HT1080 (cell line): ENCODE measurements at places on chromosomes 7 and 10. TPM values are rescaled to one million over a fixed set of nuclear protein-coding genes. Genes with fewer than 3 reads are reported as not detected.

GRCh38 chr10:132237396-132237795, 50.6 kb downstream of the DPYSL4 start:
- DNase-seq = no peak

AQP1 gene
- total RNA-seq = 0.10 TPM in 1 of 2 replicates, not detected in the other

DNA sequence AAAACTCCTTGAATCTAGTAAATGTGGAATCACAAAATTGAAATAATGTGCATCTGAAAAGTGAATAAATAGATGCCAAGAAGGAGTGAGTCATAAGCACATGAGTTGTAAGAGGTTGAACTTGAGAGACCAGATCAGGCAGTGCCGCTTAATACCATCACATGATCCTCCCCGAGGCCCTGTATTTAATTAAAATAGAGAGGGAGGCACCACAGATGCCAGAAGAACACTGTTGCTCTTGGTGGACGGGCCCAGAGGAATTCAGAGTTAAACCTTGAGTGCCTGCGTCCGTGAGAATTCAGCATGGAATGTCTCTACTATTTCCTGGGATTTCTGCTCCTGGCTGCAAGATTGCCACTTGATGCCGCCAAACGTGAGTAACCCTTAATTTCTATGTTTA, at the start of gene GPNMB:
GPNMB (plus strand) TSS at position 221 of the 400 bp plus-strand sequence; CDS start at position 304, 83 bp downstream.
- peak; percentile 65 for DNase-seq

DNA sequence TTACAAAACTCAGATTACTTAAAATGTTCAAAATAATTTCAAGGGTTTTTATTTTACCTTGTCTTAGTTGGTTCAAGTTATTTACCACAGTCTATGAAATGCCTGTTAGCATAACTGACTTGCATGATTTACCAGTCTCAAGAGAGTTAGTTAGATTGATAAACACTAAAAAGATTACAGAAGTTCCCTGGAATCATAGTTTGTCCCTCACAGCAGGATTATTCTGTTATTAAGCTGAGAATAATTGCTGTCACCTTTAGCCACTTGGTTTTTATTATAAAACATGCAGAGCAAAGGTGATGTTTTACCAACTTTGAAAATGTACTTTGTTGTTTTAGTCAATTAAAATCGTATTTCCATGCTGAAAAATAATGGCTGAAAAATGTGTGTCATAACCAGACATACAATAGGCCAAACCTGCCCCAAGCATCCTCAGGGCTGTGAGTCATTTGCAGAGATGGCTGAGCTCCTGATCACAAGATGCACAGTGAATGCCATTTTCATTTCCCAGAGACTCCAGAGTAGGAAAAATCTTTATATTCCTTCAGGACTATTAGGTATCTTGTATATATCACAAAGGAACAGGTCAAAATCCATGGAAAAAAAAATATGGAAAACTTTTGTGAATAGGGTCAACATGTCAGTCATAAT, 87.8 kb upstream of the DKK1 start:
- DNase-seq = peak; percentile 54

DNA sequence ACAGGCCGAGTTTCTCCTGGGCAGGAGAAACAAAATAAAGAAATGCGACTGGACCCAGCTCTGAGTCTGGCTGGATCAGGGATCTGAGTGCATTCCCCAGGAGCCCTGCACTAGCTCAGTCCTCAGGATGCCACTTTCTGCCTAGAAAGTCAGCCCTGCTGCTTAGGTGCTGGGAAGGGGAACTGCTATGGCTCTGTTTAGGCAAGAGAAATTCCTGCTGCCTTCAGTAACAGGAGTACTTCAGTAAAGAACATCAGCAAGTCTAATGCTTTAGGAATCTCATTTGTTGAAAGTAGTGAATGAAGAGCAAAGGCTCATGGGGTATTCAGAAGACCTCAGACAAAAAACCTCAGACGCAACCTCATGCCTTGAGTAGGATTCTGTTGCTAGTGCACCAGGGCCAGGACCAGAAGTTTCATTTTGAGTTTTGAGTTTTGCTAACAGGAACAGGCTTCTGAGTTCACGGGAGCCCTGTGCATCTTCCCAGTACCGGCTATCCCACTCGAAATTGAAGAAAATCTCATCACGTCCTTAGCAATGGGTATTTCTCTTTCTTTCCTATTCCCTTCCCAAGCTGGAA, 170.8 kb upstream of the CDCA7L start:
- no peak for DNase-seq

GRCh38 chr10:66762218-66762729, 163.6 kb upstream of the LRRTM3 start:
- DNase-seq = no peak

- DNase-seq = no peak
Measured at GRCh38 chr10:14707481-14707880, 67.2 kb downstream of the FAM107B start.

CPA2 gene
- not detected in 2 replicates for total RNA-seq

DNA sequence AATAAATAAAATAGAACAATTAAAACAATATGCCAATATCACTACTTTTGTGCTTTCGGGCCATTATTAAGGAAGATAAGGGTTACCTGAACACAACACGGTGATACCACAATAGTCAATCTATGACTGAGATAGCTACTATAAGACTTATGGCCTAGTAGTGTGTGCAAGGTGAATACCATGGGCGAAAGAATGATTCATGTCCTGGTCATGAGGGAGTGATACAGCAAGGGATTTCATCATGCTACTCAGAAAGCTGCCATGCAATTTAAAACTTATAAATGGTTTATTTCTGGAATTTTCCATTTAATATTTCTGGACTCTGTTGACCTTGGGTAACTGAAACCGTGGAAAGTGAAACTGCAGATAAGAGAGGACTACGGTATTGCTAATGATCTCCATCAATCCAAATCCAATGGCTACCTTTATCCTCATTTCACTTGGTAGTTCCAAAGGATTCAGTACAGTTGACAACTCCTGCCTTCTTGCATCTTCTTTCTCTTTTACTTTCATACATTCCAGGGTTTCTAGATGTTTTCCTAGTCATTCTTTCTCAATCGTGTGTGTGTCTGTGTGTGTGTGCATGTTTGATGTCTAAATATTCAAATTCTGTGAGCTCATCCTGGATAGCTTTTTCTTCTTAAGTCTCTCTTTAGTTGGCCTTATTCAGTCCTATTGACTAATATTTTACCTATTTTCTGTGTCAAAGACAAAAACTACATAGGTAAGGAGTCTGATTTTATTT, 100.5 kb upstream of the MAGI2 start:
- DNase-seq = peak; percentile 69

GRCh38 chr10:44995914-44996669, 4.6 kb upstream of the ZNF22 start:
- no peak for DNase-seq

DNA sequence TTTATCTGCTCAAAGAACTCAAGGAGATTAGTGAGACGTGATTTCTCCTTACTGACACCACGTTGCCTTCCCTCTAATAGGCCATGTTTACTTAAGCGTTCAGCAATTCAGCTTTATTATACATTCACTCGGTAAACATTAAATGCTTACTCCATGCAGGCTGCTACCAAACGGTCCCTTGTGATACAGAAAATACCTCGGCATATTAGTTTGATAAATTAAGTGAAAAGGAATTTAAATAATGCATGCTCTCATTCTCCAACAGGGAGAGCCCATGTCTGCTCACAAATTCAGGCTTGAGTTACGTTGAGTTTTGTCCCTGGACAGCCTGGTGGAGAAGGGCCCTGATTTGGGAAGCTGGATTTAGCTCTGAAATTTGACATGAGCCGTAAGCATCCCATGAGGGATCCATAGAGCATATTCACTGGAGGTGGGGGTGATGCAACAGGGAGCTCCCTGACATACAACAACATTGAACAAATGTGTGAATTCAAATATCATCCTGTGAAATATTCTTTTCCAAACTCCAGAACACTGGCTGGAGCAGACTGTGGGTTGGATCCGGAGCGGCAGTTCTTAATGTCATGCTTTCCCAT, 86.3 kb downstream of the TBXAS1 start:
- DNase-seq = no peak

STEAP1 gene
- total RNA-seq = 34.7 and 50.3 TPM in 2 replicates

CAMK1D gene
- 2.1 and 3.9 TPM in 2 replicates for total RNA-seq

DNA sequence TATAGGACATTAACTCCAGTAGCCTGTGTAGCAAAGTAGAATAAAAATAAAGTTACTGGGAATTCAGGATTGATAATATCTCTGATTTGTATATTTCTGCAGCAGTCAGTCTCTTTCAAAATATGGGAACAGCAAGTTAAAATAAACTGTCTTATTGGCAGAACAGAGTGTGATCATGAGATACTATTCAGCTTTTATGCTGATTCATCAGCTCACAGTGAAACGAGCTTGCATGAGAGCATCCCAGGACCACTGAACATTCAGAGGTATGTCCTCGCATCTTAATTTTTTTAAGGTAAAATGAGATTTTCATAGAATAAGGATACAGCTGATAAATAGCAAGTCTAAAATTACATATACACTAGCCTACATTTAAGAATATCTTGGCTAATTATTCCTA, 282.5 kb upstream of the MYO3A start:
- DNase-seq = no peak

GRCh38 chr7:120994512-120995410, 6.2 kb downstream of the CPED1 start:
- DNase-seq = no peak

GRCh38 chr10:118032564-118032963, 14.2 kb downstream of the RAB11FIP2 start:
- DNase-seq = no peak

ELOVL3 gene
- total RNA-seq = not detected in 2 replicates

ITGA8 gene
- not detected in 2 replicates for total RNA-seq

GRCh38 chr7:100572281-100572948, 1.3 kb downstream of the SAP25 start:
- no peak for DNase-seq
